ENCODE measurements at places on chromosomes 16 and 17.

DNA sequence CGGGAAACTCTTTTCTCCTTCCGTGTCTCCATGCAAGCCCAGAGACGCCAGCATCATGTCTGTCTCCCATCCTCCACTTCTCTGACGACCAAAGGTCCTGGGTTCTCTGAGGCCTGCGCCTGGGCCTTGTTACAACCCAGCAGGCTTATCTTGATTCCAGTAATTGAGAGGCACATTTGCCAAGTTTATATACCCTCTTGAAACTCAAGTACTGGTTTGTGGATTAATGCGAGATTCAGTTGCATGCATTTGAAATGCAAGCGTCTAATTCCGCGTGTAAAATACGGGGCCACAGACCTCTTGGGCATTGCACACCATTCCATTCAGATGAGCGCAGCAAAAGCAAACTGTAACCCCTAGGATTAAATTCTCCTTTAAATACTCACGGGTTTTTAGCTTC is 28.7 kb upstream of the CRISPLD2 start:
- peak; percentile 31 for DNase-seq

- no peak for DNase-seq
Observed at GRCh38 chr16:85089525-85089924, 22.7 kb downstream of the CIBAR2 start.

GRCh38 chr17:10034719-10035475 is 129.8 kb upstream of the RCVRN start:
- DNase-seq: no peak

GRCh38 chr17:54153423-54153822 is 330.7 kb downstream of the KIF2B start:
- DNase-seq: no peak

- DNase-seq: no peak
Observed at GRCh38 chr17:46964315-46965265, 14.5 kb downstream of the RPRML start.

DNA sequence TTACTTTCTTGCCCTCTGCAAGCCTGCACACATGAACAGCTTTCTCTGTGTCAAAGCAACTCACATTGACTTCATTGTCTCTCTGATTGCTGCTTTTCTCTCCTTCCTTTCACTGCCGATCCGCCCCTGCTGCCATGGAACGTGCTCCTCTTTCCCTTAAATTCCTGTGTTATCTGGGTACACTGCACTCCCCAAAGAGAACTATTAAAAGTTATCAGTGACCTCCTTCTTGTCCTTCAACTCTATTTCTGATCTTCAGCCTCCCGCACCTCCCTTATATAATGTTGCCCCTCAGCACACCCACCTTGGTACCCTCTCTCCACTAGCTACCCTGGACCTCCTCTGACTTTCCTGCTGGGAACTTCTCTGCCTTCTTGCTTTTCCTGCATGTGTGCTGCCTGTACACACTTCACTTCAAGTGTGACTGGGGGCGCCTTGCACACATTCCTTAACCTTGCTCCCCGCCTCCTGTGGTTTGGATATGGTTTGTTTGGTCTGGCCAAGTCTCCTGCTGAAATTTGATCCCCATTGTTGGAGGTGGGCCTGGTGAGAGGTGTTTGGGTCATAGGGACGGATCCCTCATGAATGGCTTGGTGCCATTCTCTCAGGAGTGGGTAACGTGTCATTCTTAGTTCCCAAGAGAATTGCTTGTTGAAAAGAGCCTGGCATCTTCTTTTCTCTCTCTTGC is 26.7 kb upstream of the PMP22 start:
- DNase-seq: no peak

GRCh38 chr16:84940670-84941551 is 70.4 kb downstream of the ZDHHC7 start:
- no peak for DNase-seq
